Activated CD4-positive, alpha-beta T cell treated with anti-CD3 and anti-CD28 coated beads, Interleukin-2, Interleukin-4, amounts not matched to agents 100 ng/mL and 50 ng/mL, durations not matched to agents 16 hours and 8 hours (primary cell): ENCODE measurements at places on chromosomes 5 and 9.

GRCh38 chr9:4130166-4130565, 169.7 kb downstream of the GLIS3 start:
- DNase-seq, result no peak

- DNase-seq, result peak; percentile 62
Measured at GRCh38 chr9:33458444-33458843, 11.1 kb upstream of the AQP3 start.

- DNase-seq, result no peak
Measured at GRCh38 chr5:20949636-20950035, 961.6 kb upstream of the CDH18 start.

- DNase-seq, result no peak
Measured at GRCh38 chr5:136810261-136810801, 445.0 kb upstream of the TRPC7 start.

- no peak for DNase-seq
Measured at GRCh38 chr5:93294199-93294598, 286.8 kb downstream of the NR2F1-AS1 start.

DNA sequence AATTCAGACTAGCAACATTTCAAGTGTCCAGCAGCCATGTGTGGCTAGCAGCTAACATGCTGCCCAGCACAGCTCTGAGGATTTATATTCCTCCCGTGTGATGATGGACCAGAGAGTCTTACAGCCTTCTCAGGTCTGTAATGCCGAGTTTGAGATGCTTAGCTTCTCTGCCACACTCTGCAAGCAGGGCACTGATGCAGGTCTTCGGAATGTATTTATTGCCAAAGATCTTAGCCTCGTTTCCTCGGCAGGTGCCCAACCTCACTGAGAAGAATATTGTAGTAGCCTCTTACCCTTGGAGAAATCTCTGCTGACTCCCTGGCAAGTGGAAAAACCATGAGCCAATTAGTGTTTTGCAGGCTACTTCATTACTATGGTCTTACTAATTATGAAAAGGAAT, 3.7 kb upstream of the RAI14 start:
- no peak for DNase-seq

DNA sequence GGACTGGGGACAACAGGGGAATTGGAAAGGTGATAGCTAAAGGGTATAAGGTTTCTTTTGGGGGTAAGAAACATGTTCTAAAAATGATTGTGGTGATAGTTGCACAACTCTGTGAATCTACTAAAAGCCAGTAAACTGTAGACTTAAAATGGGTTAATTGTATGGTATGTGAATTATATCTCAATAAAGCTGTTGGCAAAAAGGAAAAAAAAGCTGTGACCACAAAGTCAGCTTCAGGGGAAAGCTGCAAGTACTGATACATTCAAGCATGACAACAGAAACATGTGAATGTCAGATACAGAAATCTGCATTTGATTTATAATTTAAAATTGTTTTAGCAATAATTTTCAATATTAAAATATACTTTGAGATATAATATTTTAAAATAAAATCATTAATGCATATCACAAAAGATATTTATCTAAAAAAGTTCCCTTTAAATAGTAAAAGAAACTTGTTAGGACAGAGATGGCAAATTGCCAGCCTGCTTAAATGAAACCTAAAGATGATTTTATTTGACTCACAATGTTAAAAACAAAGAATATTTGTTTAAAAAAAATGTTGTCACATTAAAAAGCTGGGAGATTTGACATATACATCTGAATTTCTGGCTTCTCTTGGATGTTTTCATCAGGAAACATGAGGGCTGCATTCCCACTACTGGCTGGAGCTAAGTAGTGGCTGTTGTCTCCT, 66.0 kb downstream of the TBCA start:
- no peak for DNase-seq

DNA sequence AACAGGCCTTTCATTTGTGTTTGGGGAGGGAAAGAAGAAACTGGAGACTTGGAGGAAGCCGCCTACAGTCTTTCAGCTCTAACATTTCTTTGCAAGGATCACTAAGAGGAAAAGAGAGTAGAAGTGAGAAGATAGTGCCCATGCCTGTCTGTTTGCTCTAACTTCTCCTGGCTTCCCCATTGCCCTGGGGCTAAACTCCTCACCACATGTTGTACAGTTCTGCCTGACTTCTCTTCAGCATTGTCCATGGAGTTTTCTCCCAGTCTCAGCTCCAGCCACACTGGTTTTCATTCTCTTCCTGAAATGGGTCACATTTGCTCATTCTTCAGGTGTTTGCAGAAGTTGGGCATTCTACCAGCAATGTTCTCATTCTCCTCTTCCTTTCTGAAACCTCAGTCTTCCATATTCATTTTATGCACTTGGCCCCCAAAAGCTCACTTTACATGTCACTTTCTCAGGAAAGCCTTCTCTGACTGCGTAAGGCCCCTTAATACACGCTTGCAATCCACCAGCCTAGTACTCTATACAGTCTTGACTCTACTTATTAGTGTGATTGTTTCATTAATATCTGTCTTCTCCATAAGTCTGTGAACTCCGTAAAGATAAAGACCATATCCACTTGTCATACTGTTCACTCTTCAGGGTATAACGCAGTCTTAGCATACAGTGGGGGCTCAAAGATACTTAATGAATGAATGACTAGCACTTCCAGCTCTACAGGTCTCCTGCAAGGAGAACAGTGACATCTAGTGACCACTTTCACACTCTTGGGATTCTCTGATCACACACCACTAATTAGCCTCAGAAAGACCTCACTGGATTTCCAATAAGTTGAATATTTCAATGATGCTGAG, 40.2 kb upstream of the TRIM32 start:
- peak; percentile 17 for DNase-seq

GRCh38 chr9:70422371-70423043, 8.1 kb upstream of the KLF9 start:
- no peak for DNase-seq

GRCh38 chr9:107294756-107295155, 11.7 kb downstream of the RAD23B start:
- DNase-seq, result no peak

DNA sequence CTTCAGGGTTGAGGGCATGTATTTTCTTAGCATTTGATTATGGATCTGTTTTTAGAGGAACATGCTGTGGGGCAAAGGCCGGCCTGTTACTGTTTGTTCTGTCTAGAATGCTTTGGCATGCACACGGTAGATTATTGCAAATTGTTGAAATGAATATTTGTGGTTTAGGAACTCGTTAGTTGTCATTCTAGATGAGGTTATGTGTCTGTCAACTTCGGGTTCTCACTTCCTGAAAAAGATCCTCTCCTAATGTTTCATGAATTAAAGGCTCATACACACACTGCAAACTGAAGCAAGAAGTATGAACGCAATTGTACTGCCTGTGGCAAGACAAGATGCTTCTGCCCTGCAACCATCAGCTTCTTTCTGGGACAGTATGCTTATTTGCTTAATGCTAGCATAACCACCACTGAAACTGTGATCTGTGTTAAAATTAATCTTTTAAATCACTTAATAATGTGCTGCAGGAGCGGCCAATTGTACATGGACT, 99.6 kb downstream of the BASP1 start:
- no peak for DNase-seq

- no peak for DNase-seq
Measured at GRCh38 chr5:109324931-109325330, 84.8 kb downstream of the PJA2 start.

GRCh38 chr5:77017668-77018067, 12.5 kb upstream of the AGGF1 start:
- DNase-seq, result no peak
